ENCODE measurements at places on chromosomes 7 and 10. TPM values are rescaled to one million over a fixed set of nuclear protein-coding genes. Genes with fewer than 3 reads are reported as not detected.

AGAP3 gene
- total RNA-seq = 83.8 TPM

GPR146 gene
- under 0.01 TPM for total RNA-seq

DNA sequence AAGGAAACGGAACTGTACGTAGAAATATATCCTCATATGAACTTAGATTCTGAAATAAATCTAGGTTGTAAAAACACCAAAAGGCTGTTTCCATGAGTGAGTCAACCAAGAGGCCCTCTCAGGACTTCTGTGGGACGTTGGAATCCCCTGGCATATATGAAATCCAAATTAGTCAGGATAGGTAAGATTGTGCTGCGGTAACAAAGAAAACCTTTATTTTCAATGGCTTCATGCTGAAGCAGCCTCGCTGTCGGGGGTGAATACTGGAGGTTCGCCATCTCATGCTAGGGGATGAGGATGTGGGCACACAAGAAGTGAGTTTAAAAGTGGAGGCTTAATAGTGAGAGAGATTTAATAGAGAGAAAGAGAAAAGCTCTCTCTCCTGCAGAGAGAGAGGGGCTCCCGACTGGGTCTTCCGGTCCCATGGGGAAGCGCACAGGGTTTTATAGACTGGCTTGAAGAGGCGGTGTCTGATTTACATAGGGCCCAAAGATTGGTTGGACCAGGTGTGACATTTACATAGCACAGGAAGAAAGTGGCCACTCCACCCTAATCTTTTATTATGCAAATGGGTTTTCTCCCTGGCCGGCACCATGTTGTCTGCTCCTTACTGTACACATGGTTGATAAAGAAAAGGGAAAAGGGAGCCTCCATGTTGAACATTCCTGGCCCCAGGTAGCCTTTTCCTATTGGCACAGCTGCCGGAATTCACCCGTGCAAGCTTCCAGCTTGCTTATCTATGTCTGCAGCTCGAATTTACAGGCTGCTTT lies 52.3 kb upstream of the SEPHS1 start:
- no peak for DNase-seq

- no peak for DNase-seq
Observed at GRCh38 chr10:44064987-44065787, 319.7 kb downstream of the CXCL12 start.

GRCh38 chr10:89352802-89353201 lies 25.0 kb downstream of the IFIT3 start:
- DNase-seq = no peak

GRCh38 chr7:38398725-38399321 lies 125.4 kb upstream of the TARP start:
- peak; percentile 48 for DNase-seq

GRCh38 chr10:16891375-16892313 lies 74.4 kb upstream of the RSU1 start:
- peak; percentile 89 for DNase-seq

- DNase-seq = no peak
Observed at GRCh38 chr10:124231168-124232155, 138.1 kb upstream of the CHST15 start.

DNA sequence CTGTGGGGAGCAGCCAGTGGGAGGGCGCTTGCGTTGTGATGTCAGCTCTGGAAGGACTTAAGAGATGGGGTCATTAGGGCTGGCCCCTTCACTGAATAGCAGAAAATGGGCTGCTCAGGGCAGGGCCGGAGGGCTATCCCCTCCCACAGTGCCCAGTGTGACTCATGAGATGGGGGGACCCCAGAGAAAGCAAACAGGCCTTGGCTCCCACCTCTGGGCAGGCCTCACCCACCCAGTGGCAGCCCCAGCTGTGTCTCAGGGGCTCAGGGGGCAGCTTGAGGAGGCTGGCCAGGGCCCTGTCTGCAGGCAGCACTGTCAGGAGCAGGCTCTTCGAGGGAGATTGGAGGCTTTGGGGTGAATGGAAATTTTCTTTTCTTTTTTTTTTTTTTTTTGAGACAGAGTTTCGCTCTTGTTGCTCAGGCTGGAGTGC lies 168.3 kb downstream of the SLIT1 start:
- DNase-seq = no peak
